Motor neuron (in vitro differentiated cells): ENCODE measurements at places on chromosomes 3 and 15. TPM values are rescaled to one million over a fixed set of nuclear protein-coding genes. Genes with fewer than 3 reads are reported as not detected.
A peak's percentile ranks its signal among the peaks of the same experiment; 100 is the strongest.

GRCh38 chr15:41968701-41969100 is 3.7 kb downstream of the EHD4 start:
- ATAC-seq: no peak

- no peak for ATAC-seq
These were observed 130.9 kb upstream of the IQSEC1 start for GRCh38 chr3:13204177-13204581.

GRCh38 chr3:81763001-81763400 is 1.6 kb upstream of the GBE1 start:
- ATAC-seq: no peak

Gene FES
- 1.9 and 3.0 TPM in 2 replicates for total RNA-seq

Gene NDUFAF3
- 62.7 and 70.7 TPM in 2 replicates for total RNA-seq

DNA sequence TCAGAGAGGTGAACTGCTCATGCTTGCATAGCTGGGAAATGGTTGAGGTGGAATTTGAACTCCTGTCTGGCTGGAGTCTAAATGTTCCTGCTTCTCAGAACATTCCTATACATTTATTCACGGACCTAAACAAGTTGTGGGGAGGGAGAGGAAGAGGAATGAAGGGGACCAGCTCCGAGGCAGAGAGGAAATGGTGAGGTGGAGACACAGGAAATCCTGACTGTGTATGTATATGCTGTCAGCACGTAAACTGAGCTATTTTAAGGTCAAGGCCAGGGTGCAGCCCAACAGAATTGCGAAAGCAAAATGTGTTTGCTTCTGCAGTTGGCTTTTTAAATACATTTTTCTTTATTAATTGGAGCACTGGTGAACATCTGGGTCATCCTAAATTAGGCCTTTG is 74.1 kb upstream of the POMGNT2 start:
- ATAC-seq: no peak

DNA sequence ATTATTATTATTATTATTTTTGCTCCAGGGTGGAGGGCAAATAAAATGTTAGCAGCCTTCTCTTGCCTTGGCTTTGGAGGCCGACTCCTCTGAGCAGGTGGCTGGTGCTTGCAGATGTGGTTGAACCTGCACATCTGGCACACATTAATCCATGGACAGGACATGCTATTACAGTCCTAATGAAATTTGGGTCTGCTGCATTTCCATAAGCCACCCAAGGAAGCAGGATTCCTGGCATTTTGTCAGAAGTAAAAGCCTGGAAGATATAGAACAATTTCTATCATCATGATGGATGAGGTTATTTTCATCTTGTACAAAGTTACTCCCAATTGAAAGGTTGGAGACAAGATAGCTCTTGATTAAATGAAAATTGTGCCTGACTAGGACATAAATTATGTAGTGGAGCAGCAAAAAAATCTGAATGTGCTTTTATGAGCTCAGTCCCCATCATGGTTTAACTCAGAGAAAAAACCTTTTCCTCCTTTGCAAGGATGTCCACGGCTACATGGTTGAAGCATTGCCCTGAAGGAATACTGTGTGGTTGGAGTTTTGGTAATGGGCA is 130.9 kb upstream of the RGMA start:
- ATAC-seq: no peak

GRCh38 chr3:47162697-47163168 is 1.2 kb downstream of the SETD2 start:
- ATAC-seq: no peak

GRCh38 chr3:143634991-143635390 is 213.3 kb downstream of the SLC9A9 start:
- ATAC-seq: no peak

- no peak for ATAC-seq
These were observed 461.8 kb downstream of the MAGI1 start for GRCh38 chr3:65576966-65577365.

GRCh38 chr3:64983583-64984359 is 296.0 kb upstream of the ADAMTS9 start:
- ATAC-seq: no peak

Gene CHDH
- 2.8 and 2.9 TPM in 2 replicates for total RNA-seq

GRCh38 chr3:114518206-114518808 is 224.5 kb downstream of the TIGIT start:
- no peak for ATAC-seq

DNA sequence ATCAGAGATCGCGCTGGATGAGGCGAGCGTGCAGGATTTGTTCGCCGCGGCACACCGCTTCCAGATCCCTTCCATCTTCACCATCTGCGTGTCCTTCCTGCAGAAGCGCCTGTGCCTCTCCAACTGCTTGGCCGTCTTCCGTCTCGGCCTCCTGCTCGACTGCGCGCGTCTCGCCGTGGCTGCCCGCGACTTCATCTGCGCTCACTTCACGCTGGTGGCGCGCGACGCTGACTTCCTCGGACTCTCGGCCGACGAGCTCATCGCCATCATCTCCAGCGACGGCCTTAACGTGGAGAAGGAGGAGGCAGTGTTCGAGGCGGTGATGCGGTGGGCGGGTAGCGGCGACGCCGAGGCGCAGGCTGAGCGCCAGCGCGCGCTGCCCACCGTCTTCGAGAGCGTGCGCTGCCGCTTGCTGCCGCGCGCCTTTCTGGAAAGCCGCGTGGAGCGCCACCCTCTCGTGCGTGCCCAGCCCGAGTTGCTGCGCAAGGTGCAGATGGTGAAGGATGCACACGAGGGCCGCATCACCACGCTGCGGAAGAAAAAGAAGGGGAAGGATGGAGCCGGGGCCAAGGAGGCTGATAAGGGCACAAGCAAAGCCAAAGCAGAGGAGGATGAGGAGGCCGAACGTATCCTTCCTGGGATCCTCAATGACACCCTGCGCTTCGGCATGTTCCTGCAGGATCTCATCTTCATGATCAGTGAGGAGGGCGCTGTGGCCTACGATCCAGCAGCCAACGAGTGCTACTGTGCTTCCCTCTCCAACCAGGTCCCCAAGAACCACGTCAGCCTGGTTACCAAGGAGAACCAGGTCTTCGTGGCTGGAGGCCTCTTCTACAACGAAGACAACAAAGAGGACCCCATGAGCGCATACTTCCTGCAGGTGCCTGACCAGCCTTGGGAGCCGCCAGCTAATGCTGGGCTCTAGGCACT is 819 bp downstream of the KLHL40 start:
- no peak for ATAC-seq

DNA sequence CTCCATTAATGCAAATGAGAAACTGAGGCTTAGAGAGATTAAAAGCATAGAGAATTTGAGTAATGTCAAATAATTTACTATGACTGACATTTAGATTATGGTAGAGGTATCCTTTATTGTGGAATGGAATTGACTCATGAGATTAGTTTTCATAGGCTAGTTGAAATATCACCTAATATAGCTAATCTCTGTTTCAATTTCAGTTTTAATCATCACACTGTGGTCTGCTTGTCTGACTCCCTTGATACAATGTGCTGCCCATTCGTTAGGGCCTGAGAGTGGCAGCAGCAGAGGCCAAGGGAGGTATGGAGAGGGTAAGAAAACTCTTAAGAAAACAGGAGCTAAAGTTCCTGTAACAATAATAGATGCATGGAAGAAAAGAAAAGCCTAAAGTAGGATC is 13.2 kb upstream of the ZBTB20 start:
- no peak for ATAC-seq

Gene ABCF3
- total RNA-seq: 25.3 and 32.2 TPM in 2 replicates

DNA sequence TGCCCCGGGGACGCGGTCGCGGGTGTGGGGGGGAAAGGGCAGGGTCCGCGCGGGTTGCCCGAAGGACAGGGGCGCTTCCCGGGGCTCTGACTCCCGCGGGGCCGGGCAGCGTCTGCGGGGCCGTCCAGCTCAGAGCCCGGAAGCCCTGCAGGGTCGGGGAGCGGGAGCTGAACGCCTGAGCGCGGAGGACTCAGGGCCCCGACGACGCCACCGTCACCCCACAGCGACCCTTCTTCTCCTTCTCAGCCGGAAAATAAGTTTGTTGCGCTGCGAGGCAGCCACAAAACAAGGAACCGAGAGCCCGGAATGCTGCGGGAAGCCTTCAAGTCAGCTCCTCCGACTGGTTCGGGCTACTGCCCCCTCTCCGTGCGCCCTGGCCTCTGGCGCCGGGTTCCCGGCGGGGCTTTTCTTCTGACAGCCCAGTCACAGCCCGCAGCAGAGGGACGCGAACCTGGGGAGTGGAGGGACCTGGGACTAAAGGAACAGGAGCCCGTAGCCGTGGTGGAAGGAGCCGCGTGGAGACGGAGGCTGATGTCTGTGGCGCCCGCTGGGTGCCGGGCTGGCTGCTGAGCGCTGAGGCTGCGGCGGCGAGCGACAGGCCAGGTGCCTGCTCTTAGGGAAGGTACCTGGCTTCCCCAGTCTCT is 484 bp downstream of the CNTN4 start:
- ATAC-seq: peak; percentile 56

DNA sequence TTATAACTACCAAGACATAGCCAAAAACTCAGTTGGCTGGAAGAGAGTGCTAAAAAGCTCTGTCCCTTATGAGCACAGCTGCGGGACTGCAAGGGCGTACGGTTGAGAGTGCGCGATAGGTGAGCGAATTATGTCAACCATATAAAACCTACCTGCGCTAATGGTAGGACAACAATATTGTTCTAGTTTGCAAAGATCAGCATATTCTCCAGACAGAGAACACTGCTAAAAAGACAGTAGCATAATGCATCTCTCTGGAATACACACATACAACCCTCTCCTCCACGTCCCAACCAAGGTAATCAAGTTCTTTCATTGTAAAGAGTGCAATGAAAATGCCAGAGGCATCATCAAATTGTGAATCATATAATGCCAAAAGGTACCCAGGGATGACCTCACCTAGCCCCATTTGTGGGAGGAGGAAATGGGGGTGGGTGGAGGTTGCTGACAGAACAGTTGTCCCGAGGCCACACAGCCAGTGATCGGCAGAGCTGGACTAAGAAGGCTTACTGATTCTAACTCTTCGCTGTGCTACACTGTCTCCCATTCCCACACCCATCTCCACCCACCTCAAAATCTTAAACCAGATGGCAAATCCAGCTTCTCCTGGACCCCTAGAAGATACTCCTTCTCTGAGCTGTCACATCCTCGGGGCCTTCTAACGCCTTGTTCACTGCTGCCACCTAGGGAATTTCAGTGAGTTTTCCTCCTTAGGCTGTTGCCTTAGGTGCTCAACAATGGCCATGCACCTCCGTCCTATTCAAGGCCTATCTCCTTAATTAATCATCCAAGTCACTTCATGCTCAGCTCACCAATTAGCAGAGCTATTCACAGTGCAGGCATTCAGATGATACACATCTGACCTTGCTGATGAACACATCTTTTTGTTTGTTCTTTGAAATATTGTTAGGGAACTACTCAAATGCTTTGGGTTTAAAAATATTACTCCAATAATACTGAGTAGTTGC is 60.7 kb downstream of the RPL22L1 start:
- peak; percentile 86 for ATAC-seq

DNA sequence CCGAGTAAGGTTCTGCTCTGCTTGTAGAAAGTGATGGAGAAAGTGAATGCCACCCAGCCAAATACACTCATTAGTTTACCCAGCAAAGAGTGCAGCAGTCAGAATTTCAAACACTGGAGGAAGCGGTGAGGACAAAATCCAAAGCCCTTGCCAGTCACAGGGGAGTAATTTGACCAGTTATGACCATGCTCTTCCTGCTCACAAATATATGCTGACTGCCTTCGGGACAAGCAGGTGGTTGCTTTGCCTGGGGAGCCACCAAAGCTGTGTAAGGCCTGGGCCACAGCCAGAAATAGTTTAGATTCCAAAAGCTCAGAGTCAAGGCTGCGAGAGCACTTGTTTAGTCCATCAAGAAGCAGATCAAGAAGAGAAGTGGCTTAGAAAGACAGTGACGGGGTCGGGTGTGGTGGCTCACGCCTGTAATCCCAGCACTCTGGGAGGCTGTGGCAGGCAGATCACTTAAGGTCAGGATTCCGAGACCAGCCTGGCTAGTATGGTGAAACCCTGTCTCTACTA is 51.0 kb upstream of the ATP13A3 start:
- no peak for ATAC-seq

DNA sequence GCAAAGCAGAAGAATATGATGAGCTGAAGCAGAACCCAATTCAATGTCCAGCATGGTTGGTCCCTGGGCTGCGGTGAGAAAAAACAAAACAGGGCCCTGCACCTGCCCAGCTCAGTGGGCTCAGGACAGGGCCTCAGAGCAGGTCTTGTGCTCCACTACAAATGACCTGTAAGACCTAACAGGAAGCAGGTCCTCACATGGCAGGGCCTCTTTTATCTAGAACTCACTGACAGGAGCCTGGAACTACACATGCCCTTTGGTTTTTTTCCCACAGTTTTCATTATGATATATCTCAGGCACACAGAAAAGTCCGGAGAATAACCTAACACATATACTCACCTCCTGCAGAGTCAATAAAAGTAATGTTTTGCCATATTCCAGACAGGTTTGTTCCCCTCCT is 38.4 kb downstream of the CCDC12 start:
- ATAC-seq: no peak

GRCh38 chr3:171347301-171348039 is 112.7 kb downstream of the TNIK start:
- peak; percentile 3 for ATAC-seq

DNA sequence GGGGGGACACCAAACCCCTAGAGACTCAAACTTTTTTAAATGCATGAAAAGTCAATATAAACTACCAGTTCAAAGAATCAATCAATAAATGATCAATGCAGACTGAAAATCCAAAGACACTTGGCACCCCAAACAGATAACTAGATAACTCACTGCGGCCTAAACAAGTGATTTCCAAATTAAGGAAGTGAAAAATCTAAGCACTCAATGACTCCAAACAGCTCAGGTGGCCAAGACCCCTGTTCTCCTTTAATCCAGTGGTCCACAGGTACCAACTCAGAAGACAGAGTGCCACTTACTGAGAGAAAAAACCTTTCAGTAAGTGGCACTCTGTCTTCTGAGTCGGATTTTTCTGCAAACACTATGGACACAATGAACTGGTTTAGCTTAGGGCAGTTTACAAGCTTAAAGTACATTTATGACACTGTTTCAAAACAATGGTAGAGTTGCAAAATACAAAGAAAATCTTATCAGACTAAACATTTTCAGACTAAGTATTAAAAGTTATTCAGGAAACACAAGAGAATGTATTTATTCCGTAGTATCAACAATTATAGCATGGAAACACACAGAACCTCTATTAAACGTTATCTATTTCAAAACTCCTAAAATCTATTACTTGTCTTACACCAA is 4.7 kb downstream of the DLG1 start:
- no peak for ATAC-seq

DNA sequence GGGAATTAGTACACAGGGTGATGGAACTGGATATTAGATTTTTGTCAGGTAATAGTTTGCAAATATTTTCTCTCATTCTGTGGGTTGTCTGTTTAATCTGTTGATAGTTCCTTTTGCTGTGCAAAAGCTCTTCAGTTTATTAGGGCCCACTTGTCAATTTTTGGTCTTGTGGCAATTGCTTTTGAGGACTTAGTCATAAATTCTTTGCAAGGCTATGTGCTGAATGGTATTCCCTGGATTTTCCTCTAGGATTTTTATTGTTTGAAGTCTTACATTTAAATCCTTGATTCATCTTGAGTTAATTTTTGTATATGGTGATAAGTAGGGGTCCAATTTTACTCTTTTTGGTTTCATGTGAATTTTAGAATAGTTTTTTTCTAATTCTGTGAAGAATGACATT is 111.3 kb downstream of the ARRDC4 start:
- ATAC-seq: no peak
